ENCODE measurements at places on chromosomes 16 and 17. TPM values are rescaled to one million over a fixed set of nuclear protein-coding genes. Genes with fewer than 3 reads are reported as not detected.

The OR2C1 gene
- 0.22 TPM for total RNA-seq

The ZNF423 gene
- 72.6 TPM for total RNA-seq

The INCA1 gene
- 0.86 TPM for total RNA-seq

The GLOD4 gene
- 99.4 TPM for total RNA-seq

DNA sequence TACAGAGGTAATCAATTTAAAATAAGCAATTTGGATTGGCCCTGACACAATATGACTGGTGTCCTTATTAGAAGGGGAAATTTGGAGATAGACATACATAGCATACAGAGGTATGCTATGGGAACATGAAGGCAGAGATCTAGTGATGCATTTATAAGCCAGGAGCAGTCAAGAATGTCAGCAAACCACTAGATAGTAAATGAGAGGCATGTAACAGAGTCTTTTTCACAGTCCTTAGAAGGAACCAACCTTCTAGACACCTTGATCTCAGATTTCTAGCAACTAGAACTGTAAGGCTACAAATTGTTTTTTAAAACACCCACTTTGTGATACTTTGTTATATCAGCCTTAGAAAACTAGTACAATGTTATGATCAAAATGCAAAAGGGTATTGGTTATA is 54.3 kb upstream of the CA10 start:
- no peak for DNase-seq

GRCh38 chr16:31452631-31453106 is 6.6 kb upstream of the ARMC5 start:
- no peak for DNase-seq

- no peak for DNase-seq
Measured at GRCh38 chr17:81831957-81832607, 1.0 kb downstream of the MCRIP1 start.

DNA sequence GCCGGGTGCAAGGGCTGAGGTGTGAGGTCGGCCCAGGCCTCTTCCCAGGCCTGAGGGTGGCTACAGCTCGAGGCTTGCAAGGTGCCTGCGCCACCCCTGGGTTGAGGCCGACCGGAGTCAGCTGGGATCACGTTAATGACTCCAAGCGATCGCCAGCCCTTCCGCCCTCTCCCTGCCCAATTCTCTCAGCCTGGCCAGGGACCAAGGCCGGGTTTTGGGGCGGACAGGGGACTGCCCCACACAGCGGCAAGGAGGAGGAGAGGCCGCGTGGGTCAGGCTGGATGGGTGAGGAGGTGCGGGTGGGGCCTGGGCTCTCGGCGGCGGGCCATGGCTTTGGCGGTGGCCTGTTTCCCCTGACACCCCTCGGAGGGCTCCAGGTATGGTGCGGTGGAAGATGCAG is 3.2 kb upstream of the WDR24 start:
- no peak for DNase-seq

- no peak for DNase-seq
Measured at GRCh38 chr16:53224951-53225533, 170.3 kb downstream of the CHD9 start.

DNA sequence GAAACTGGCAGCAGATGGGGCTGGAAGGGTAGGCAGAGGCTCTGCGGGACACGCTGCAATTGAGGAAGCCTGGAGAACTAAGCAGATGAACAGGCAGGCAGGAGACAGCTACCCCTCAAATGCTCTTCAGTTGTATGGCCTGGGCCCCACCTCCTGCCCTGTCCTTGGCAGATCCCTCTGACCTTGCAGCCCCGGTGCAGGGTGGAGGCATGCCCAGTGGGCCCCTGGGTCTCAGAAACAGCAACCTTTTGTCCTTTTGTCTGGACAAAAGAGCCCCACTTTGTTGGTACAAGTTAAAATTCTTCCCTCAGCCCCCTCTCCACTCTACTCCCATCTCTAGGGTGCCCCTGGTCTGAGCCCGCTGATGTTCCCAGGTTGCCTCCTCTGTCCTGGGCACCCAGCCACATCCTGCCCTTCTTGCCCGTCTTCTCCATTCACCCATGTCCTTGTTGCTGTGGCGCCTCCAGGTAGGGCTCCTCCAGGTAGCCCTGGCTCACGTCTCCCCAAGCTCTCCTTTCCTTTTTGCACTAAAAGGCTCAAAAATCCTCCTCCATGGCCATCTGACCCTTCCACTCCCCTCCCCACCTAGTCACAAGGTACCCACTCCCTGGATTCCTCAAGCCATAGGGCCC is 136.8 kb downstream of the CLEC16A start:
- DNase-seq, result no peak

DNA sequence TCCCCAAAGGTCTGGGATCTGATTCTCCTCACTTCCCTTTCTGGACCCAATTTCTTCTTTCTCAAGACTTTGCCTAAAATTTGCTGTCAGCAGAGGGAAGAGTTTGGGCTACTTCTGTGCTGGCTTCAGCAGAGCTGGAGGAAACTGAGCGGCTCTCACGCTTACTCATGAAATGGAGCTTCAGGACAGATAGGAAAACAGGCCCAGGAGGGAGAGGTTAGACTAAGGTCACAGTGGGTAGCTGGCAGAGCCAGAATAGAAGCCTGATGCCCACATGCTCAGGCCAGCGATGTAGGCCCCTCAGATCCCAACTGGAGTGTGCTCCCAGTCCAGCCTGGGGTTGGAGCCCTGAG is 593 bp downstream of the SLC38A7 start:
- DNase-seq, result no peak

- no peak for DNase-seq
Measured at GRCh38 chr16:80914379-80915078, 92.2 kb downstream of the CMC2 start.

GRCh38 chr16:53892155-53892554 is 188.2 kb downstream of the FTO start:
- no peak for DNase-seq

DNA sequence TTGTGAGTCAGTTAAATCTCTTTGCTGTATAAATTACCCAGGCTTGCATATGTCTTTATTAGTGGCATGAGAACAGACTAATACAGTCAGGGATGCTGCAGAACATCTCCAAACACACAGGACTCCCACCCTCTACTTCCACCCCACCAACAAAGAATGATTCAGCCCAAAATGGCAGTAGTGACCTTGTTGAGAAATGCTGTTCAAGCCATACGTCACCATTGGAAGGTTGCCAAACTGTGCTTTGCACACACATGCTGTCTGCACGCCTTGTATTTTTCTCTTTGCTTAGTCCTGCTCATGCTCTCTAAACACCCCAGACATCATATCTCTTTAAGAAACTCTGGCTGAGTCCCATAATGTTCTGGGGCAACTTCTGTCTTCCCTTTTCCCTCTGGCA is 589.6 kb downstream of the WWOX start:
- no peak for DNase-seq

DNA sequence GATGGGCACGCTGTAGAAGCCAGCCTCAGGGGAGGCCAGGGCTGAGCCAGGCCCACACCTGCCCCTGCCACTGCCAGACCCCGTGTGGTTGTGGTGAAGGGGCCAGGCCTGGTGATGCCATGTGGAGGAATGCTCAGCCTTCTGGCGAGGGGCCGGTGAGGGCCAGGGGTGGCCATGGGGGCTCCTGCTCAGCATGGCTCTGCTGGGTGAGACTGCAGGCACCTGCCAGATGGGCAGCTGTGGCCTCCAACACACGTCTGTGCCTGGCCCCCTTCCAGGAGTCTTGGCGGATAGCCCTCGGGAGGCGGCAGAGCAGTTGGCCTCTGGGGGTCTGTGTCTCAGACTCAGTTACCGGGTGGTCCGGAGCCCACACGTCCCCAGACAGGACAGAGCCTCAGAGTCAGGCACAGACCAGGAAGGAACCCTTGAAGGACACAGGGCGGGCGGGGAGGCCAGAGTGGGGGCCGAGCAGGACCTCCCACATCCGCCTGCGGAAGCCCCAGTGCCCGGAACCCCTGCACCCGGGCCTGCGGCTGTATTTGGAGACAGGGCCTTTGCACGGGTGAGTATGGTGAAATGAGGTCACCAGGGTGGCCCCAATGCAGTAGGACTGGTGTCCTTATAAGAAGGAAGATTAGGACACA is 22.5 kb upstream of the CHMP6 start:
- DNase-seq, result no peak

All from type B pancreatic cell (in vitro differentiated cells).